ENCODE measurements at places on chromosomes 2 and 18. TPM values are rescaled to one million over a fixed set of nuclear protein-coding genes. Genes with fewer than 3 reads are reported as not detected.

DNA sequence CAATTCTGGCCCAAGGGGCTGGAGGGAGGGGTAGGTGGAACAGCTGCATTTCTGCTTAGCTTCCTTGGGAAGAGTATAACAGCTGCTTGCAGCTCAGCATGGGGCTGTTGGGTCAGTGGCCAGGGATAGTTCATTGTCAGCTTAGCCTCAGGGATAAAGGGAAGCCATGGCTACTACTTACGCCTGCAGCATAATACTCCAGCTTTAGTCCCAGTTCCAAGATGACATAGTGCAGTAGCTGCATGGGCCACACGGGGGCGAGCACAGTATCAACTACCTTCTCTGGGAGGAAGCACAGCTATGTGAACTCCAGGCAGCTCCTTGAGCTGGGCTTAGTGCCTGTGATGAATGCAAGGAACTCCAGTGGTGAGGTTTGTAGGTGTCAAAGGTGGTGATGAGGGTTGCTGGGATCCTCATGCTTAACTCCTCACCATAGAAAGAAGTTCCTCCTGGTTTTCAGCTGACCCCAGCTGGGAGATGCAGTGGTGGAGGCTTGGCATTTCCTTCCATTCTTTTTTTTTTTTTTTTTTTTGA lies 35.4 kb upstream of the RHOB start:
- no peak for DNase-seq

PROM2 gene
- polyA plus RNA-seq, result 1.7 TPM

ONECUT2 gene
- polyA plus RNA-seq, result 2.1 TPM

RAB17 gene
- polyA plus RNA-seq, result 7.5 TPM

DNA sequence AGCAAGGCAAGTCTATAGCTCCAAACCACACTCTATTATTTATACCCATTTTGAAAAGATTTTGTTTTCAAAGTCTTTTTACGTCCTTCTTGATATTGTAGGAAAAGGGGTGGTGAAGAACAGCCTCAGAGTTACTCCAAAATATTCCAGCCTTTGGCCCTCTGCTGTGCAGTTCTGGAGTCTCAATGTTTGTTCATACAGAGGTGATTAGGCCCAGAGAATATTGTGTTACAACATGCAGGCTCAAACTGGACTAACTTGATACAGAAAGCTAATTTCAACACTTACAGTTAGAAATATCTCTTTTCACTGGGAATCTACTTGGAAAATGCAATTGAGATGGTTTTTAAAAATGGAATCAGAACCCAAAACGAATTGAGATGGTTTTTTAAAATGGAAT lies 40.4 kb upstream of the SLC25A52 start:
- DNase-seq, result no peak

DNA sequence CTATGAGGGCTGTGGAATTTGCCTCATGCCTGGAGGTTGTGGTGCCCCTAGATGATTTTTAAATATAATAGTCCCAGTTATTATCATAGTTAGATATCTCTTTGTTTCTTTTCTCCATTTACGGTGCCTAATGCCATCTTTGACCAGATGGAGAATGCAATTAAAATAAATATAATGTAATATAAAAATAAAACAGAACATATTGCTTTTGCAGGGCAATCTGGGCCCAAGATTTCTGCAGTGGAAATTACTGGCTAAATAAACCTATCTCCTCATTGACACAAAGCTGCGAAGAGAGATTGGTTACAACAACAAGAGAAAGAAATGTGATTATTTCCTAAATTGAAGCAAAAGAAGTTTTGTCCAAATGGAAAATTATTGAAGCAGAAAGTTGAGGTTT lies 51.8 kb downstream of the CPO start:
- no peak for DNase-seq

TNFAIP6 gene
- polyA plus RNA-seq, result 0.85 TPM

- DNase-seq, result no peak
These were observed 40.3 kb upstream of the FAM171B start for GRCh38 chr2:186653511-186653910.

- DNase-seq, result no peak
These were observed 363.7 kb upstream of the SPHKAP start for GRCh38 chr2:228545041-228545747.

LHCGR gene
- polyA plus RNA-seq, result not detected

- peak; percentile 18 for DNase-seq
These were observed 5.2 kb downstream of the TMEM127 start for GRCh38 chr2:96260387-96261260.

GRCh38 chr2:30149513-30149912 lies 2.7 kb downstream of the YPEL5 start:
- no peak for DNase-seq

DNA sequence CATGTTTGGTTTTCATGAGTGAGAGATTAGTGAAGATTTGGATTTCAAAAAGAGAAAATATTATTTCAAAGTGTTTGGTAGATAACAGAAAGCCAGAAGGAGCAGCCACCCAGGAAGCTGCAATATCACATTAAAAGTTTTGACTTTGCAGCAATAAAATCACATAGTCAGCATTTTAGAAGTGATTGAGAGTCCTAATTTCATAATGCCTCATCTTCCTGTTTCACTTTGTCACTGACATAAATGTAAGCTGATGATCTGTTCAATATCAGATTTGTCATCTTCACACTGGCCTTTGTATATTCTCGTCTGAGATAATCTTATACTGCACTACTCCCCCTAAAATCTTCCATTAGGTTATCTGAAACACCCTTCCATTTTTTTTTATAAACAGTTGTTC lies 690.5 kb downstream of the ADCYAP1 start:
- no peak for DNase-seq

POLR1B gene
- polyA plus RNA-seq, result 10.1 TPM

DNA sequence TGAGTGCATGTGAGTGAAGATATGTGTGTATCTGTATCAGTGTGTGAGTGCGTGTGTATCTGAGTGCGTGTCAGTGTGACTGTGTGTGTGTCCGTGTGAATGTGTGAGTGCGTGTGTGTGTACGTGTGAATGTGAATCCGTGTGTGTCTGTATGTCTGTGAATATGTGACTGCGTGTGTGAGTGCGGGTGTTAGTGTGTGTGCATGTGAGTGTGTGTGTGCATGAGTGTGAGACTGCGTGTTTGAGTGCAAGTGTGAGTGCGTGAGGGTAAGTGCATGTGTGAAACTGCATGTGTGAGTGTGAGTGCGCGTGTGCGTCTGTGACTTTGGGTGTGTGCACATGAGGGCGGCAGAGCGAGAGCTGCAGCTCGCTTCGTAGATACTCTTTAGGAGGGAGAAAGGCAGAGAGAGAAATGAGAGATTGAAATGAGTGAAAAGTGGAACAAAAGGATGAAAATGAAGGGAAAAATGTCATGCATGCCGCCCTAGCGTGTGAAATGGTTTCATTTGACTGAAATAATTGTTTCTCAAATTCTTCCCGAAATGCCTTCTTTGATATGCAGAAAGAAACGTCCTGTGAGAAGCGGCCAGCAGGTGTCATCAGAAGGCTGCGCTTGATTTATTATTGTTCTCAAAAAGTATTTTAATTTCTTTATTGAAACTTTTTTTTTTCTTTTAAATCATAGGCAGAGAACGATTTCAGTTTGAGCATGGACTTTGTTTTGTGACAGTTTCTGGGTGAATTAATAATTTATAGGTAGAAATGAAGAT lies 25.6 kb downstream of the ZNF407 start:
- DNase-seq, result peak; percentile 24

- no peak for DNase-seq
These were observed 24.4 kb upstream of the AGFG1 start for GRCh38 chr2:227447606-227448005.

DNA sequence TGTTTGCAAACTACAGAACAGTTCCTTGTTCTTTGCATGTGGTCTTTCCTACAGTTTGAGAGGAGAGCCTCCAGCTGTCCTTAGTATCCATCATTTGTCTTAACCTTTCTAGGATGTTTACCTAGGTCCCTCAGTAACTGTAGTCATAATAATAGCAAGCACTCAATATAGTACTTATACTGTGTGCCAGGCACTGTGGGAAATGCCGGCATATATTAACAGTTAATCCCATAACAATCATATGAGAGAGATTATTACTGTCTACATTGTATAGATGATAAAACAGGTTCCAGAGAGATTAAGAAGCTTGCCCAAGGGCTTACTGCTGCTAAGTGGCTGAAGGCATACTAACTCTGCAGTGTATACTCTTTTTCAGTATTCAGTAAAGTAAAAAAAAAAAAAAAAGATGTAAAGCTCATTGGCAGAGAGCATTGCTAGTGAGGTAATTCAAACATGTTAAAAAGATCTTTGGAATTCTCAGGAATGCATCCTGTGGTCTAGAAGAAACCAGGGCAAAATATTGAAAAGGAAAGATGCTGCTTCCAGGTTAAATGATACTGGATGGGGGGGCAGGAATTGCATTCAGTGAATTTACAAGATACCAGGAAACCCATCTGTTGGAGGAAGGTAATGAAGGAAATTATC lies 72.3 kb downstream of the SPTBN1 start:
- DNase-seq, result no peak

TBR1 gene
- 9.4 TPM for polyA plus RNA-seq

EPB41L3 gene
- 83.1 TPM for polyA plus RNA-seq

DNA sequence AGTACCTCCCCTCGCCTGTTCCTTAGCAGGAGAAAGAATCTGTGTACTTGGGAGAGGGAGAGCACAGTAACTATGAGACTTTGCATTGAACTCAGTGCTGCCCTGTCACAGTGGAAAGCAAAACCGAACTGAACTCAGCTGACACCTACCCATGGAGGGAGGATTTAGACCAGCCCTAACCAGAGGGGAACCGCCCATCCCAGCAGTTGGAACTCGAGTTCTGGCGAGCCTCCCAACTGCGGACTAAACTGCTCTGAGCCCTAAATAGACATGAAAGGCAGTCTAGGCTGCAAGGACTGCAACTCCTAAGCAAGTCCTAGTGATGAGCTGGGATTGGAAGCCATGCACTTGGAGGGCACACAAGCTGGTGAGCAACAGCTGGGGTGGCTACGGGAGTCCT lies 110.4 kb downstream of the GRB14 start:
- DNase-seq, result no peak

DNA sequence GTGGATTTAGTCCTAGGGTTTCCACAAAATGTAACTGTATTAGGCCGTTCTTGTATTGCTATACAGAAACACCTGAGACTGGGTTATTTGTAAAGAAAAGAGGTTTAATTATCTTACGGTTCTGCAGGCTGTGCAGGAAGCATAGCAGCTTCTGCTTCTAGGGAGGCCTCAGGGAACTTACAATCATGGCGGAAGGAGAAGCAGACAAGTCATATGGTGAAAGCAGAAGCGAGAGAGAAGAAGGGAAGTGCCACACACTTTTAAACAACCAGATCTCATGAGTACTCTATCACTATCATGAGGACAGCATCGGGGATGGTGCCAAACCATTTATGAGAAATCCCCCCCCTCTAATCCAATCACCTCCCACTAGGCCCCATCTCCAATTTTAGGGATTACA lies 9.5 kb upstream of the CCDC68 start:
- DNase-seq, result no peak

GRCh38 chr2:30690126-30690561 lies 117.1 kb downstream of the CAPN13 start:
- no peak for DNase-seq

MROH2A gene
- polyA plus RNA-seq, result not detected

POTEJ gene
- polyA plus RNA-seq, result not detected

DNA sequence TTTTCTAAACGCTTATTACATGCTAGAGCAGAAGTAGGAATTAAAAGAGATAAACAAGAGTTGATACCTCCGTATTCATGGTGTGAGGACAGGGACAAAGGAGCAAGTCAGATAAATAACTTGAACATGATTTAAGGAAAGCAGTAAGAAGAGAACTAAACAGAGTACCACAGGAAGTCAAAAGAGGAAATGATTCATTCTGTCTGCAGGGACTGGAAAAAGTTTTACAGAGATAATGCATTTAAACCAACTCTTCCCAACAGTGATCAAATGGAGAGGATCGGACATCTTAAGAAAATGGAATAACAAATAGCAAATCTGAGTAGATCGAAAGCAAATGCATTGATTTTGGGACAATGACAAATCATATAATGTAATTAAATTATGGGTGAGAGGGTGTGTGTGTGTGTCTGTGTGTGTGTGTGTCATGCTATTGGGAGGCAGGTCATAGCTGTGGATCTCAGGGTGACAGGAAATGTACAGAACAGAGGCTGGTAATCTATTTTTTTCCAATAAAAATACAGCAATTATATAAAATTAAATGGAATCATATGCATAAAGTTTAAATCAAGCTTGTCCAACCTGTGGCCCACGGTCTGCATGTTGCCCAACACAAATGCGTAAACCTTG lies 113.4 kb downstream of the MC4R start:
- DNase-seq, result no peak

DCDC2C gene
- polyA plus RNA-seq, result not detected

GRCh38 chr2:165376571-165376975 lies 92.9 kb upstream of the CSRNP3 start:
- DNase-seq, result peak; percentile 7
